ENCODE measurements at places on chromosomes 1 and 21.

GRCh38 chr21:42836767-42837301 is 42.5 kb downstream of the WDR4 start:
- no peak for DNase-seq

- no peak for DNase-seq
Measured at GRCh38 chr1:3504151-3504821, 49.8 kb downstream of the ARHGEF16 start.

DNA sequence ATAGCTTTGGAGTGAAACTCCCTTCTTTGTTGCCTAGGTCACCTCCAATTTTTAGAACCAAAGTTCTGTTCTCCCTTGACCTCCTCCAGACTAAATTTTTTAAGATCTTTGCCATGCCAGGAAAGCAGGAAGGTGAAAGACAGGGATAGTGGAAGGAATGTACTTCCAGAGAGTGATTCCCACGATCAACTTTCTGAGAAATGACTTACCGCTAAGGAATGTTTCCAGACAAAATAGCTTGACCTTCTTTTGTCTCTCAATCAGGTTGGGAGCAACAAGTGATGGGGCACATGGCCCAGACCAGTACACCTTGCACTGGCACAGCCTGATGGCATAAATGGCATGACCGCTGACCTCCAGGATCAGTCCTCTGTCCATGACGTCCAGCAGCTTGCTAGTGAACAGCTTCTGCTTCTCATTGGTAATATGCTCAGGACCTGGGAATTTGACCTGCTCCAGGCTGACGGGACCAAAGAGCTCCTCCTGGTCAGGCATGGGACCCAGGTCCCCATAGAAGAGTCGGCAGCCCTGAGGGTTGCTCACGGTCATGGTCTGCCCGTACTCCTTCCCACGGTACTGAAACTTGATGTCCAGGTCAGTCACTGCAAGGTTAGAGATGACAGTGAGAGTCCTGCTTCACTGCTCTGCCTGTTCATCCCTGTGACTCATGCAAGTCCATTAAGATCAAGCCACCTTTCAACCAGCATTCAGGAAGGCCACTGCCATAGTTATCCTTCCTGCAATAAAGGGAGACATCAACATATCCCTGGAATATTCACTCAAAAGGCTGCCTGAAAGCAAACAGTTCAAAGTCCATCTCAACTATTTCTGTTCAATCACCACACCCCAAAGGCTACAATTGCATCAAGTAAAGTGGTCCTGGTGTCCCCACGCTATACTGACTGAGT is 6.2 kb upstream of the C1orf74 start:
- no peak for DNase-seq

DNA sequence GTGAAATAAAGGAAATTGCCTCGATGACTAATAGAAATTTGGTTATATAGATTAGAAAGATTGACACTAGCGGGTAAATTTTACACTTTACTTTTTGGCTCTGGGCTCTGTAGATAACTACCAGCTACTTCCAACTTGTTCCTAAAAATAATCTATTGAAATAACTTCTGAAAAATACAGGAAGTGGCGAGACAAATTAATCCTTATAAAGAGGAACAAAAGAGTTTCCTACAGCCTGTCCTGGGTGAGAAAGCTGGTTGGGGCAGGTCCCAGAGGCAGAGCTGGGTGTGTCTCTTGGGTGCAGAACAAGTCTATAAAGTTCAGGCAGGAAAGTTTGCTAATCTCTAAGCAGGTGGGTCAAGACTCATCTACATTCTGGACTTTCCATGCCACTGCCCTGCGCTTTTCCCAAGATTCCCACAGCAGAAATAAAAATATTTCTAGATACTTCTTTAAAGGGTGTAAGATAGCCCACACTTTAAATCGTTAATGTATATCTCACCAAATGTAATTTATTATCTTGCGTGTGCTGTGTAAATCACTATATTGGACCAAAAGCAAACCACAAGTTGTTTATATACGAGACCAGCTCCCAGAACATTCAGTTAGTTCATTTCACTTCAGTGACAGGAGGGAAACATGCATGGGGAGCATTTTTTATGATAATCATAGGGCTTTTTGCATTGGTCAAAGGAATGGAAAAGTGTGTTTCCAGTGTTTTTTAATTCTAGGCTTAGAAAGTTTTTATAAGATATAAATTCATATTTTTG is 70.1 kb upstream of the NRIP1 start:
- no peak for DNase-seq

DNA sequence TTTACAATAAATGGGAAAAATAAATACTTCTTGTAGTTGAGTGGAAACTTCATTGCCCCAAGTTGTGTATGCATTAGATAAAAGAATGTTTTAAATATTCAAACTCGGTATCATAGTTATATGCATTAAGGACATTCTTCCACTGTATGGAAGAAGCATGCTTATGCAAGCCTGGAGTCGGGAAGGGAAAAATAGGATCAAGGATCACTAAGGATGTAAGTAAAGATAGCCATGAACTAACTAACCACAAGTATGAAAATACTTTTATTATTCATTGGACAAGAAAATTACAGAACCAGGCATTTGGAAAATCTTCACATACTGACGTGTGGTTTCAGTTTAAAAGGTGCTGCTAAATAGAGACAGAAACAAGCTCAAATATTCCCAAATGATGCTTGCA is 26.9 kb upstream of the DPYD start:
- DNase-seq, result no peak

DNA sequence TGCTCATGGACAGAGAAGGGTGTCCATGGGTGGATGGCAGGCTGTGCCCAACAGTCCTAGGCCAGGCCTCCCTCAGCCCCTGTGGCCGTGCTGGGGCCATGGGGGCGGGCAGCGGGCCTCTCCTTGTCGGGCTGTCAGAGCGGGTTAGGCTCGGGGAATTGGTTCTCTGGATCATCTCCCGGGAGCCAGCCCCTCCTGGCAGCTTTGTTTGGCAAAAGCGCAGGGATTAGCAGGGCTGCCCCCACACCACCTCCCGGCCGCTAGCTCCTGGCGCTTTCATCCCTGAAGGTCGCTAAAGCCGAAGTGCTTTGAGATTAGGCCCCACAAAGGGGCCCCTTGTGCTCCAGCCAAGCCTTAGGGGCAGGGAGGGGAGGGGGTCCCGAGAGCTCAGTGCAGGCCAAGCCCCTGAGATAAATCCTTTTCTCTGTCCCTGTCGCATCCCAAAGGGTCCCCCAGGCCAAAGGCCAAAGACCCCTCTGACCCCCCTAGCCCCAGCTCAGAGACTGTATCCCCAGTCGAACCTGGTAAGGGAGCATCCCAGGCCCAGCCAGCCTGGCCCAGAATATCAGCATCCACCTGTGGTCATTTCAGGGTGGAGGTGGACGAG is 9.8 kb upstream of the DMBX1 start:
- no peak for DNase-seq

DNA sequence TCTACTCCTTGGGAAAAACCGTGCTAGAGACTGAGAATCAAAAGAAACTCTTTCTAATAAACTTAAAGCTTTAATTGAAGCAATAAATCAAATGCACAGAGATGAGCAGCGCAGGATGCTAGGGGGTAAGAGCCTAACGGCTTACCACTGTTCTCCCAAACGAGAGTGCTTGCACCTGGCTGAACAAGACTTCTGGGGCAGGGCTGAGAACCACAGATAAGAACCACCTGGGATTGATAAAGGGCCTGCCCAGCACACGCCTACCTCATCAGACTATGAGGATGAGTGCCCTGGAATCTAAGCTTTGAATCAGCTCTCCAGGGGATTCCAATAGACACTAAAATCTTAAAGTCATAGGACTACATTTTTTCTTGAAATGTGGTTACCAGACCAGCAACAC is 43.3 kb downstream of the KRTAP19-8 start:
- no peak for DNase-seq

GRCh38 chr21:33330726-33331125 is 6.0 kb downstream of the IFNAR1 start:
- no peak for DNase-seq

- no peak for DNase-seq
Measured at GRCh38 chr1:14039582-14040430, 339.8 kb downstream of the PRDM2 start.

DNA sequence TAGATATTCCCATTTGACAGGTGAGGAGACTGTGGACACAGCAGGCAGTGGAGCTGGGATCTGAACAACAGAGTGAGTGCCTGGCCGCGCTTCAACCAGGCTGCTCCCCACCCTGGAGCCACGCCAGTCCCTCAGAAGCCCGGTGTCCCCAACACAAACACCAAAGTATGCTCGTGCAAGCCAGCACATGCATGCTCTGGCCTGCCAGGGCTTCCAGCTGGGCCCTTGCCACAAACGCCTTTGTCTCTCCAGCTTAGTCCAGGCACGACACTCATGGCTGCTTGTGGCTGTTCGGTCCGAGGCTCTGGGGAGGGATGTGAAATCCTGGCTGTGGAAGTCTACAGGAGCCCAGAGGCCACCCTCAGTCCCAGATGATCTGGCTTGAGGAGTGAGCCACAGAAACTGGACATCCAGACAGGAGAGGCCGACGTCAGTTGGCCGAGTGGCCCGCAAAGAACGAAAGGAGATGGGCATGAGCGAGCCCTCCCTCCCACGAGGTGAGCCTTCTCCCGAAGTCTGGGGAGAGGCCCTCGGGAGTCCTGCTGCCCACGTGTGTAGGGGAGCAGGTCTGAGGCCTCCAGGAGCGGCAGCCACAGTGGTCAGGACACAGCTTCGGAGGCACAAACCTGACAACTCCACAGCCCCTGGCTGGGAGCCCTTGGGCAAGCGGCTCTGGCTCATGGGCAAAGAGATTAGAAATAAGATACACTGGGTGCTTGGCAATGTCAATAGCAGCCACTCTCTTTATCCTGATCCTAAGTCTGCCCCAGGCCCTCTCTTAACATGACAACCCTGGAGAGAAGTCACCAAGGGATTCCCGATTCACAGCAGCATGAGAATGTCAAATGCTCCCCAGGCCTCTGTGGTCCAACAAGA is 117.1 kb upstream of the IFFO2 start:
- no peak for DNase-seq

DNA sequence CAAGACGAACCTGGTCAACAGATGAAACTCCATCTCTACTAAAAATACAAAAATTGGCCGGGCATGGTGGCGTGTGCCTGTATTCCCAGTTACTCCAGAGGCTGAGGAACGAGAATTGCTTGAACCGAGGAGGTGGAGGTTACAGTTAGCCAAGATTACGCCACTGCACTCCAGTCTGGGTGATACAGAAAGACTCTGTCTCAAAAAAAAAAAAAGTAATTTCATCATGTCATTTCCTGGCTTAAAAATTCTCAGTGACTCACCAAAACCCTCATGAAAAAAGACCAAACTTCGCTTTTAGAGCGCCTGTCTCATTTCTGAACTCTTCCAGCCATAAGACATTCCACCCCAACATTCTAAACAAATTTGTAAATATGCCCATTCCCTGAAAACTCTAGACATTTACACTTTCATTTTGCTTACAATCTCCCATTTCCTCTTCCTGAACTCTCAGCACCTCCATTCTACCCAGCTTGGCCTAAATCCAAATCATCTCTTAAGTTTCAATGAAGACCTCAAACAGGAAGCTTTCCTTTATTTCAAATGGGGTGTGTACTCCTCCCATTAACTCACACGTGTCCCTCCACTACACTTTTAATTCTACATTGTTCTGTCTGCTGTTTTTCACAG is 50.5 kb upstream of the PRRC2C start:
- DNase-seq, result no peak

- no peak for DNase-seq
Measured at GRCh38 chr1:200720199-200720598, 18.5 kb upstream of the CAMSAP2 start.

DNA sequence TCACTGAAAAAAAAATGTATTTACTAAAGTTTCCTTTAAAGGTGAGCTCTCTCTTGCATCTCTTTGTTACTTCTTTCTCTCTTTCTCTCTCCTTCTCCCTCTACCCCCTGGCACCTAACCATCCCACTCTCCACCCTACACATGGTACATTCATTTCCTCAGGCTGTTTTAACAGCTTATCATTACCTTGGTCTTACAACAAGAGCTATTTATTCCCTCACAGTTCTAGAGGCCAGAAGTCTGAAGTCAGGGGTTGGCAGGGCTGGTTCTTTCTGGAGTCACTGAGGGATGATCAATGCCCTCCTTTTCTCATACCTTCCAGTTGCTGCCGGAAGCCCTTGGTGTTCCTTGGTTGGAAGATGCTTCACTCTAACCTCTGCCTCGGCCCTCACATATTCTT is 91.1 kb upstream of the DSCAM start:
- DNase-seq, result no peak

GRCh38 chr1:201890223-201890622 is 1.5 kb downstream of the SHISA4 start:
- DNase-seq, result no peak

DNA sequence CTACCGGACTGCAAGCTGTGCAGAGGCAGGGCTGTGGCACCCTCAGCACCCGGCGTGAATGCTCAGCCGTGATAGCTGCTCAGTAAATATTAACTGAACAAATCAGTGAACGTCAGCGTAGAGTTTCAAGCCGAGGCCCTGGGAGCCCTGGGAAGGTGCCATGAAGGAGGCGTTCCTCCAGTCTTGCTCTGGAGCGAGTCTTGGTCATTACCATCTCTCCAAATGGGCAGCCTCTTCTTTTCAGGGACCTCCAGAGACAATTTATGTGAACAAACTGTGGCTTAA is 449.2 kb downstream of the CAMTA1 start:
- DNase-seq, result no peak

DNA sequence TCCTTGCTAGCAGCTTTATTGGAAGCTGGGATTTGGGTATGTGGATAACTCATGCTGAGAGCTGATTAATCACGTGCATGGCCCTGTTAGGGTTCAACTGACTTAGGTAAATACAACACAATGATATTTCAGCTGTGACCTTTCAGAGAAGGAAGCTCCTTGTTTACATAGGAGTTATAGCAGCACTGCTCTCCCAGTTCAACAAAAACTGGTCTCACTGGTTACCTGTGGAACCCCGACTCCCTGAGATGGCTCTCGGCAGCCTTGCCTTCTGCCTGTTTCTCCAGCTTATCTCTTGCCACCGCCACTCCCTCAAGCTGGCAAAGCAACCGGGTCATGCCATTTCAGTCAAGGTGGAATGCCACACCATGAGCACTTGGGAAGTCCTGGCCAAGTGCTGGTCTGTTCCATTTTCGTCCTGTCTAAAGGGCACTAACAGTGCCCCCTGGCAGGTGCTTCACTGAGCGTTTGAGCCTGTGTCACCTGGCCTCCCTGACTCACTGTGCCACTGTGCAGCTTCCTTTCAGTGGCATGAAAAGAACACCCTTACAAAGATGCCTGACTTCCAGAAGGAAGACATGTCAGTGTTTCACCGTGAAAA is 31.6 kb downstream of the DOP1B start:
- DNase-seq, result no peak

GRCh38 chr1:24735509-24736375 is 9.5 kb upstream of the CLIC4 start:
- DNase-seq, result no peak

DNA sequence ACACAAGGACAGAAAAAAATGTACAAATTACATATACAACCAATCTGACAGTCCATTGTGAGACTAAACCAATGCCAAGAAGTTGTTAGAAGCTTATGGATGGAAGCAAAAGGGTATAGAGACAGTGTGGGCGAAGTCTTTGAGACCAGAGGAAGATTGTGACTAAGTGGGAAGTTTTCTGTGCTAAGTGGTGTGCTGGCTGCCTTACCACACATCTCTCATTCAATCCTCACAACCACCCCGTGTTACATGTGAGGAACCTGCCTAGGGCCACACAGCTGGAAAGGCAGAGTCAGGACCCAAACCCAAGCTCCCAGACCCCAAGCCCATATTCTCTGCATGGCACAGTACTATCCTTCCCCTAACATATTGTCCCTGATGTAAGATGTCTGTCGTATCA is 53.5 kb upstream of the DUSP10 start:
- DNase-seq, result no peak

- no peak for DNase-seq
Measured at GRCh38 chr1:205840146-205840923, 9.6 kb downstream of the PM20D1 start.

Measured in stimulated activated CD4-positive, alpha-beta T cell treated with anti-CD3 and anti-CD28 coated beads, Interleukin-2, amount 100 ng/mL, for 24 hours (primary cell).